Activated CD4-positive, alpha-beta T cell treated with anti-CD3 and anti-CD28 coated beads, Interleukin-2, amount 50 U/mL, for 48 hours (primary cell): ENCODE measurements at places on chromosomes 2 and 18.

GRCh38 chr2:181672255-181673008 is 7.9 kb downstream of the NEUROD1 start:
- DNase-seq: no peak

- DNase-seq: no peak
Observed at GRCh38 chr2:166234112-166234846, 106.5 kb upstream of the SCN1A start.

DNA sequence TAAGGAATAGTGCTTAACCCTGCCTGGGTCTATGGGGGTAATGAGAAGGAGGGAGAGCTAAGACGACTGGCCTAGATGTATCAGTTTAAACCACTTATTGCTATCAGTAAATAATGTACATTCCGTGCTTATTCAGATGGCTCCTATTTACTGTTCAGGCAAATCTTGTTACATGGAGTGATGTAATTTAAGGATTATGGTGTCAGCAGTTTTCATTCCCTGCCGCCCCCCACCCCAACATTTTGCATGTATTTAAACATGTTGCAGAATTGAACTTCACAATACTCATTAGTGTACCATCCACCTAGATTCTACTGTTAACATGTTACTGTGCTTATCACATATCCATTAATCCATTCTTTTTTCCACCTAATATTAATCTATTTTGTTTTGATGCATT is 11.7 kb downstream of the AGPS start:
- no peak for DNase-seq

GRCh38 chr18:34929336-34929780 is 111.9 kb upstream of the MAPRE2 start:
- no peak for DNase-seq

GRCh38 chr2:1550658-1551316 is 137.5 kb downstream of the TPO start:
- DNase-seq: peak; percentile 65

GRCh38 chr18:50051288-50051687 is 143.7 kb downstream of the MYO5B start:
- no peak for DNase-seq

GRCh38 chr2:44836174-44836573 is 105.3 kb upstream of the SIX3 start:
- peak; percentile 71 for DNase-seq

- DNase-seq: no peak
Observed at GRCh38 chr2:95072424-95072823, 46.9 kb downstream of the MAL start.

DNA sequence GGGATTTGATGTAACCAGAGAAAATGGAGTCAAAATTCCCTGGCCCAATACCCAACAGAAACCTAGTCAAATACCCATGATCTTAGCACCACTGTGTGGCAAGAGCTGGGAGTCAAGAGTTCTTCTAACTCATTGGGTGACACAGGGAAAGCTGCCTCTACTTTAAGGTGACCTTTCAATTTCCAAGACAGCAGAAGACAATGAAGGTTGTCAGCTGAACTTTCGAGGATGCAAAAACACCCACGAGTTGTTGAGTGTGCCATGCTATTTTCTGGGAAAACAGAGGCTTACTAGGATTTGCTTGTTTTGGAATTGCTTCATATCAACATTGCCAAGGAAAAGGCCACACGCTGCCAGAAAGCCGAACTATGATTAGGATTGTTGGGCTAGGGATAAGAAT is 61.6 kb upstream of the CYRIA start:
- DNase-seq: no peak

GRCh38 chr18:28689588-28689987 is 512.7 kb upstream of the CDH2 start:
- DNase-seq: no peak

DNA sequence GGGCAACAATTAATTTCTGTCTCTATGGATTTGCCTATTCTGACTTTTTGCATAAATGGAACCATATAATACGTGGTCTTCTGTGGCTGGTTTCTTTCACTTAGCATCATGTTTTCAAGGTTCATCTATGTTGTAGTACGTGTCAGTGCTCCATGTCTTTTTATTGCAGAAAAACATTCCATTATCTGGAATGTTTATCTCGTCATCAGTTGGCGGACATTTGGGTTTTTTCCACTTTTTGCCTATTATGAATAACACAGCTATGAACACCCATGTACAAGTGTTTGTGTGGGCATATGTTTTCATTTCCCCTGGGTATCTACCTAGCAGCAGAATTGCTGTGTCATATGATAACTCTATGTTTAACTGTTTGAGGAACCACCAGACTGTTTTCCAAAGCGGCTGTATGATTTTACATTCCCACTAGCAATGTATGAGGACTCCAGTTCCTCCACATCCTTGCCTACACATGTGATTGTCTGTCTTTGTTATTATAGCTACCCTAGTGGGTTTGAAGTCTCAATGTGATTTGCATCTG is 49.9 kb downstream of the MYO7B start:
- no peak for DNase-seq

DNA sequence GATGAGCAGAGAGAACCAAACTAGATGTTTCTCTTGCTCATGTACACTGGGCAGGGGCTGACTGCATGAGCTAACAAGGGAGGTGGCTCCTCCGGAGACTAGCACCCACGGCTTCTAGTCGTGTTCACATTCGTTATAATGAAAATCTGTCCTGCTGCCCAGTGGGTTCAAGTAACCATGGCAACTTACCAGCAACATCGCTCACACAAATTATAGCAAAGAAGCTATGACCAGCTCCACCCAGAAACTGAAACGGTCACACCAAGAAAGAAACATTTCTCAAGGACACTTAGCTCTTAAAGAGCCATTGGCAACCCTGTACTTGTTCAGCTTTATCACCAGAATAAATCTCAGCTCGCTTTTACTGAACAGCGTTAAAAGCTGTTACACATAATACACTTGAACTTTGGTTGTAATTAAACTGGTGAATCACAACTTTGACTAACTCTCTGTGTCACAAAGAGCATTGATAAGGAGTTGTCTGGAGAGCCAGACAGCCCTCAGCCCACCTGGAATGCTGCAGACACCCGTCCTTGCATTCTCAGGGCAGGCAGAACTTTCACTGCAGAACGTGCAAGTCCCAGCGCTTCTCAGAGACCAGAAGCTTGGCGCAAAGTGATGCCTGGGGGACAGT is 141.2 kb downstream of the PID1 start:
- DNase-seq: no peak

GRCh38 chr18:57437402-57437765 is 2.2 kb downstream of the ONECUT2 start:
- DNase-seq: no peak

- DNase-seq: no peak
Observed at GRCh38 chr2:99735753-99736152, 245.9 kb upstream of the REV1 start.

DNA sequence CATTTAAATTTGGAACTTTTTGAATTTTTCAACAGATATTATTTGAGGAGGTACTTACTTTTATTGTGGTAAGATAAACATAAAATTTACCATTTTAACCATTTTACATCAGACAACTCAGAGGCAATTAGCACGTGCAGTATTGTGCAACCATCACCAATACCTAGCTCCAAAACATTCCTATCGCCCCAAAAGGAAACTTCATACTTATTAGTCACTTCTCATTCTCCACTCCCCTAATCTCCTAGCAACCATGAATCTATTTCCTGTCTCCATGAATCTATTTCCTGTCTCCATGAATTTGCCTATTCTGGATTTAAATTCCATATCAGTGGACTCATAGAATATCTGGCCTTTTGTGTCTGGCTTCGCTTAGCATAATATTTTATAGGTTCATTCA is 69.9 kb upstream of the FAM136A start:
- DNase-seq: no peak

GRCh38 chr18:79508565-79509535 is 113.1 kb downstream of the NFATC1 start:
- no peak for DNase-seq

- DNase-seq: peak; percentile 18
Observed at GRCh38 chr18:3498698-3499471, 48.9 kb downstream of the TGIF1 start.
